Upper lobe of left lung (tissue), 6 donors: ENCODE measurements at places on chromosomes 1 and 21. TPM values are rescaled to one million over a fixed set of nuclear protein-coding genes. Genes with fewer than 3 reads are reported as not detected.
A peak's percentile ranks its signal among the peaks of the same experiment; 100 is the strongest.

DNA sequence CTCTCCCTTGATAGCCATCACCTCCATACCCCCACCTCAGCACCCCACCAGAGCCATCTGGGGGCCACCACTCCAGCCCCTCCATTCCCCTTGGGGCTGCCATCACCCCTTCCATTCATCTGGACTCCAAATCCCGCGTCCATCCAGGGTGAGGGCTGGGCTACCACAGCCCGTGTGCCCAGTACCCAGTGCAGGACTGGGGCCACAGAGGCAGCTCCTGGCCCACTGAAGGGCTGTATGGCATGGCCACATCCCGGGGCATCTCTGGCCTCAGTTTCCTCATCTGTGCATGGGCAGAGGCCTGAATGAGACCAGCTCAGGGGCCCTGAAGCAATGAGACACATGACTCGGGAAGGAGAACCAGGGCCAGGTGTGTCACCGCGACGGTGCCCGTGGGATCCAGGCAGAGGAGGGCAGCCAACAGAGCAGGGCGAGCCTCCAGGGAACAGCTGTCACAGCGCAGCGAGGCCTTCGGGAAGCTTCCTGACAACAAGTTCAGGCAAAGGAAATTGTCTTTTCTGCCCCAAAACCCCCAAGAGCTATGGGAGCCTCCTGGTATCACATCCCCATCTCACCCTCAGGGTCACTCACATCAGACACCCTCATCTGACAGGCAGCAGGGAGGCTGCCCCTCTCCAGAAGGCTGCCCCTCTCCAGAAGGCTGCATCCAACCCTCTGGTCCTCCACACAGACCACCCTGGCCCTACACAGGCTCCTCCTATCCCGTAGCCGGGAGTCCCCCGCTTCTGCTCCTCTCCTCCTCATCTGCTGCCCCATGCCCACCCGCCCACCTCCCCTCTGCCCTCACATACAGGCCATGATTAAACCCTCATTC lies 76.3 kb downstream of the MEGF6 start:
- no peak overlapping the region for H3K27ac ChIP-seq
- H3K27me3 ChIP-seq: no peaks in the 10 kb centered on the region
- DNase-seq: no peak
- H3K36me3 ChIP-seq: no peaks in the 10 kb centered on the region

DNA sequence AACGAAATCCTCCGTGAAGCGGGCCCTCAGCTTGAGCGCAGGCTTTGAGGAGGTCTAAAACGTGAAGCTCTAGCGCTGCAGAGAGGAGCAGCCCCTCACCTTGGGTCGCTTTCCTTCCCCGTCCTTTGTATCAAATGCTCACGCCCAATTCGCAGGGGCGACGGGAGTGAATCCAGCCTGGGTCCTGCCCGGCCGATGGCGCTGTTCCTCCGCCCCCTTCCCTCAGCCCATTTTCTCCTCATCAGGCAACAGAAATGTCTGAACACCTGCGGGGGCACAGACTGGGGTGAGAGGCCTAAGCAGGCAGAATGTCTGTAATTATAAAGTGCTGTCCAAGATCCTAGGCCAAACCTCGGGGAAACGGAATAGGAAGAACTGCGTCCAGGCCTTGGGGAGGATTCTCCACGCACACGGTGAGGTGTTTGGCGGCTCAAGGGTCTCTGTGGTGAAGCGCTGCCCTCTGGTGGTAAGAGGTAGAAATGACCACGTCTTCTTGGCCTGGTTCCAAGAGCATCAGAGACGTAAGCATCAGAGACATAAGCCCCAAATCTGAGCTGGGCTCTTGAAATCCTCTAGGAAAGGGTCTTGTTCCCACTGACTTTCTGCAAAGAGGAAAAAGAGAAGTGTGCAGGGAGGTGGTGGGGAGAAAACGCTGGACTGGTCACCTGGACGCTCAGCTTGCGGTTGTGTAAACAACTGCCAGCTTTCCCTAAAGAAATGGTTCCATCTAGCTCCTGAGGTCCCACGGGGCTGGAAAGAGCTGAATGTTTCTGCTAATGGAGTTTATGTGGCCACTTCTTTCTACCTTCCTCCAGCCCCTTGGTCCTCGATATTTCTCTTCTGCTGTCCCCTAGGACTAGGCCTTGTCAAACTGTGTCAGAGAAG lies 92.1 kb upstream of the CD53 start:
- H3K36me3 ChIP-seq: no peaks in the 10 kb centered on the region
- no peak overlapping the region for H3K4me3 ChIP-seq
- H3K27me3 ChIP-seq: no peaks in the 10 kb centered on the region
- DNase-seq: peak; percentile 77
- no peak overlapping the region for H3K27ac ChIP-seq
- H3K4me1 ChIP-seq: no peaks in the 10 kb centered on the region

DNA sequence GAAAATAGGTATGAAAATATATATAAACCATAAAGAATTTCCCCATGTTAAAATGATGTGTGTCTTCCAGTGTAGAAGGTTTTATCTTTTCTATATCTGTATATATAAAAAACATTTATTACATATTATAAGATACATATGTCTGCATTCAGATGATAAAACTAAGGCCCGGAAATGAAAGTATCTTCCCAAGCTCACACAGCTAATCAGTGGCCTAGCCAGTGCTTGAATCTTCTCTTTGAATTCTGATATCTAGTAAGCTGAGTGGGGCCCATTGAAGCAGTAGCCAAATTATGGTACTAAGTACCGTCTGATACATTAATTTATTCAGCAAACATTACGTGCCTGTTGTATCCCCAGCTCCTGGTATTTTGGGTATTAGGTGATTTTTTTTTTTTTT lies 28.6 kb downstream of the UCK2 start:
- H3K27ac ChIP-seq: no peak overlapping the region
- no peak overlapping the region for H3K4me3 ChIP-seq
- H3K36me3 ChIP-seq: no peaks in the 10 kb centered on the region
- H3K4me1 ChIP-seq: peaks cover 14% of the 10 kb centered on the region
- DNase-seq: no peak

GRCh38 chr1:186611156-186611555 lies 69.1 kb downstream of the PTGS2 start:
- no peaks in the 10 kb centered on the region for H3K4me1 ChIP-seq
- H3K36me3 ChIP-seq: no peaks in the 10 kb centered on the region

GRCh38 chr1:17016317-17016661 lies 4.6 kb upstream of the ATP13A2 start:
- peaks cover 34% of the 10 kb centered on the region for H3K36me3 ChIP-seq
- H3K27me3 ChIP-seq: no peaks in the 10 kb centered on the region
- DNase-seq: no peak
- H3K27ac ChIP-seq: no peak overlapping the region
- no peak overlapping the region for H3K4me3 ChIP-seq
- peaks cover 6% of the 10 kb centered on the region for H3K4me1 ChIP-seq

GRCh38 chr1:30799233-30799511 lies 41.6 kb upstream of the LAPTM5 start:
- H3K27me3 ChIP-seq: no peaks in the 10 kb centered on the region
- H3K36me3 ChIP-seq: no peaks in the 10 kb centered on the region
- peaks cover 28% of the 10 kb centered on the region for H3K4me1 ChIP-seq
- H3K4me3 ChIP-seq: no peak overlapping the region
- no peak for DNase-seq
- peak overlapping the region; percentile 65 for H3K27ac ChIP-seq

- H3K4me3 ChIP-seq: no peak overlapping the region
- no peaks in the 10 kb centered on the region for H3K36me3 ChIP-seq
- H3K4me1 ChIP-seq: no peaks in the 10 kb centered on the region
- H3K27ac ChIP-seq: no peak overlapping the region
- no peaks in the 10 kb centered on the region for H3K27me3 ChIP-seq
These were observed 25.9 kb downstream of the GREM2 start for GRCh38 chr1:240586006-240586405.

DNA sequence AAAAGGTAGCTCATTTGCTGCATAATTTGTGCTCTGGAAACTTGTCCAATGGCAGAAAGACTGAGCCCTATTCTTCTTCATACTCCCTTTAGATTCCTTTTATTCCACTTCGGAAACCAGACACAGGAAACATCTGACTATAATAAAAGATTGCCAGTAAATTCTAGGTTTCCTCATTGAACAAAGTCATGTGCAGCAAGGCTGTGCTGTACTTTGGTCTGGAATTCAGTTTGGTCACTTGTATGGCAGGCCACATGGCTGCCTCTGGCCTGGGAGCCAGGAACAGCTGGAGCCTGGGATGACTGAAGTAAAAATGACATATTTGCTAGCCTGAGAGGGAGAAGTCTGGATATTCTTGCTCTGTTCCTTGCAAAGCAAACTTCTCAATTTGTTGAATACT lies 79.6 kb downstream of the ST3GAL3 start:
- no peaks in the 10 kb centered on the region for H3K27me3 ChIP-seq
- no peak for DNase-seq
- H3K27ac ChIP-seq: no peak overlapping the region
- no peak overlapping the region for H3K4me3 ChIP-seq
- no peaks in the 10 kb centered on the region for H3K36me3 ChIP-seq

- no peaks in the 10 kb centered on the region for H3K4me1 ChIP-seq
- H3K36me3 ChIP-seq: no peaks in the 10 kb centered on the region
- no peaks in the 10 kb centered on the region for H3K27me3 ChIP-seq
- H3K27ac ChIP-seq: no peak overlapping the region
- no peak overlapping the region for H3K4me3 ChIP-seq
- no peak for DNase-seq
These were observed 41.2 kb upstream of the FOXO6 start for GRCh38 chr1:41319807-41320711.

GRCh38 chr1:72100771-72101170 lies 181.6 kb downstream of the NEGR1 start:
- no peak overlapping the region for H3K27ac ChIP-seq
- H3K4me3 ChIP-seq: no peak overlapping the region
- no peak for DNase-seq

DNA sequence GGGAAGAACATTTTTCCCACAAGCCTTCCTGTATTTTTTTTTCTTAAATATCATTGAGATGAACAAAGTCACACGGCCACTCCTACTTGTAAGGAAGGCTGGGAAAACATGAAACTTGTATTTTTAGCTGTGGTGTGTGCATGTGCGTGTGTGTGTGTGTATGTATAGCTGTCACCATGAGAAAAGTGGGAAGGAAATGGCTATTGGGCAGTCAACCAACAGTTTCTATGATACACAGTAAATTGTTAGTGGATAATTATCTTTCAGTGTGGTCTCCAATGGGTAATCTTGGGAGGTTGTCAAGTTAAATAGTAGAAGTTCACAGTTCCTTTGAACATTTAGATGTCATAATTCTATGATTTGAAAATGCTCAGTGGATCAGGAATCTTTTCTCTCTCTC lies 132.7 kb upstream of the USP24 start:
- H3K27ac ChIP-seq: no peak overlapping the region
- no peaks in the 10 kb centered on the region for H3K36me3 ChIP-seq
- H3K4me3 ChIP-seq: no peak overlapping the region
- H3K4me1 ChIP-seq: no peaks in the 10 kb centered on the region

- no peak for DNase-seq
- H3K4me1 ChIP-seq: peaks cover 21% of the 10 kb centered on the region
- no peaks in the 10 kb centered on the region for H3K36me3 ChIP-seq
- no peak overlapping the region for H3K4me3 ChIP-seq
- peak overlapping the region; percentile 55 for H3K27ac ChIP-seq
These were observed 125.6 kb downstream of the ETS2 start for GRCh38 chr21:38931291-38931690.

DNA sequence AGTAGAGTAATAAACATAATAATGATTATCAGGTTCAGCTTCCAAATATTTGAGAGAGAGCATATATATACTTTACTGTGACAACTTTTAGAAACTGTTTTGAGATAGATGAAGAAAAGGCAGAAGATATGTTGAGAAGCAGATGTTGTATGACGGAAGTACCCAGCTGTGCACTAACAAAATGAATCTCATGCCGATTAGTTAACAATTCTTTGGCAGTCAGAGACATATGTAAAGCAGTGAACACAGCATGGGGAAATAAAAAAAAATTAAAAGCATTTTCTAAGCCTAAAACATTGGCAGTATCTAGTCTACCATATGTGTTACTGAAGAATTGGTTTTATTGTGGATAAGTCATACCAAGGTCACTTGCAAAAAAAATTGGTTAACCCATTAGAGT lies 51.8 kb downstream of the MAGI3 start:
- H3K27me3 ChIP-seq: no peaks in the 10 kb centered on the region
- H3K4me1 ChIP-seq: peaks cover 3% of the 10 kb centered on the region
- H3K36me3 ChIP-seq: no peaks in the 10 kb centered on the region
- H3K4me3 ChIP-seq: no peak overlapping the region
- no peak overlapping the region for H3K27ac ChIP-seq

GRCh38 chr1:158840236-158840635 lies 9.1 kb downstream of the MNDA start:
- no peaks in the 10 kb centered on the region for H3K36me3 ChIP-seq
- H3K27me3 ChIP-seq: no peaks in the 10 kb centered on the region
- no peak overlapping the region for H3K4me3 ChIP-seq
- H3K27ac ChIP-seq: no peak overlapping the region

- H3K4me1 ChIP-seq: peaks cover 24% of the 10 kb centered on the region
- no peak overlapping the region for H3K27ac ChIP-seq
- no peaks in the 10 kb centered on the region for H3K27me3 ChIP-seq
- no peak overlapping the region for H3K4me3 ChIP-seq
- DNase-seq: no peak
- H3K36me3 ChIP-seq: no peaks in the 10 kb centered on the region
These were observed 36.7 kb downstream of the KCNQ4 start for GRCh38 chr1:40820251-40820797.

GRCh38 chr1:26468911-26469310 lies 3.3 kb upstream of the HMGN2 start:
- H3K36me3 ChIP-seq: peaks cover 51% of the 10 kb centered on the region
- H3K4me1 ChIP-seq: peaks cover 34% of the 10 kb centered on the region
- H3K27me3 ChIP-seq: no peaks in the 10 kb centered on the region
- peak; percentile 32 for DNase-seq
- no peak overlapping the region for H3K4me3 ChIP-seq
- H3K27ac ChIP-seq: no peak overlapping the region

- H3K27me3 ChIP-seq: no peaks in the 10 kb centered on the region
- H3K4me1 ChIP-seq: peaks cover 11% of the 10 kb centered on the region
- H3K27ac ChIP-seq: no peak overlapping the region
These were observed 58.2 kb downstream of the HSD3B1 start for GRCh38 chr1:119565131-119565772.

GRCh38 chr21:46546799-46547198 lies 58.1 kb downstream of the S100B start:
- H3K27me3 ChIP-seq: no peaks in the 10 kb centered on the region
- peak; percentile 31 for DNase-seq
- H3K36me3 ChIP-seq: peaks cover 82% of the 10 kb centered on the region
- no peak overlapping the region for H3K4me3 ChIP-seq

CA6 gene
- not detected for total RNA-seq

DNA sequence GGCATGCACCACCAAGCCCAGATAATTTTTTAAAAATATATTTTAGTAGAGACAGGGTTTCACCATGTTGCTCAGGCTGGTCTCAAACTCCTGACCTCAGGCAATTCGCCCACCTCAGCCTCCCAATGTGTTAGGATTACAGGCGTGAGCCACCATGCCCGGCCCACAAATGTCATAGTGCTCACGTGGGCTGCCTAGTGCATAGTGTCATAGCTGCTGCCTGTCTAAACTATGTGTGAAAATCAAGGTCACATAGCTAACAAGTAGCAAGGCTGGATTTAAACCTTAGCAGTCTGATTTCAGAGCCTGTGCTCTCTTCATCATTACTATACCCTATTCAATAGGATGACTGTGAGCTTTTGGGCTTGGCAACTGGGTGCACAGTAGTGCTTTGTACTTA lies 10.3 kb downstream of the C1orf141 start:
- no peaks in the 10 kb centered on the region for H3K27me3 ChIP-seq
- no peak overlapping the region for H3K27ac ChIP-seq
- no peak overlapping the region for H3K4me3 ChIP-seq
- H3K36me3 ChIP-seq: no peaks in the 10 kb centered on the region
- DNase-seq: no peak
